T-helper 2 cell (primary cell): ENCODE measurements at places on chromosomes 7 and 10.

DNA sequence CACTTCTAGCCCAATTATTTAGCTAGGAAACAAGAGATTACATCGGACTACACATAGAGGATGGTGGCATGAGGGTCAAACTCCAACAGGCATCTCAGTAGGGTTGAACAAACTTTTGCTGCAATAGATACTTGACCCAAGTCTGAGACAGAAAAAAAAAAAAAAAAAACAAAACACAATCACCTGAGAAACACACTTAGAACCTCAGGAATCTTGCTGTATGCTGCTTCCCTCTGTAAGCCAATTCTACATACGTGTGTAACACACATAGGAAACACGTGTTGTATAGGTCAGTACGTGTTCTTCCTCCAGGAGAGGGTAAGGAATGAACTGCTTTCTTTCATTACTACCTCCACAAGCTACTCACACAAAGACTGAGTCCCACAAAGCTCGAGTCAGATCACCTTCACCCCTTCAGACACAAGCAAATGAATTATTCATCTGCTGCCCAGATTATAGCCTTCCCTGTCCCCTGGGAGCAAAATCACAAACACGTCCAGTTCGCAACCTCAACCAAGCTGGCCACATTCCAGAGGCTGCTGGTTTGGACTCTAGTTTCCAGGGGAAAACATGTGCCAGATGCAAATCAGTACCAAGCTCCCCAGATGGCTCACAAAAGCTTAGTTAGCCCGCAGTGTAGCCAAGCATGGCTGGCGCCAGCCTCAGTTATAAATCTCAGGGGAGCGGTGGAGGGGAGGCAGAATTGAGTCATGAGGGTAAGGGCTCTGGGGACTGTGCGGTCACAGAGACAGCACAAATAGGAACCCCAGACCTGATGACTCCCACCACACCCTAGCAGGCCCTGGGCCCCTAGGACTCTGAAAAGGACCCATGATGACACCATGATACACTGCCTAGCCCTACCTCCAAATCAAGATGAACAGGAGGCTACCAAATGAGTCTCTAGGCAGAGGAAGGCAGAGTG is 15.1 kb downstream of the PSAP start:
- DNase-seq, result no peak

GRCh38 chr10:71747551-71748523 is 25.5 kb downstream of the VSIR start:
- DNase-seq, result no peak

DNA sequence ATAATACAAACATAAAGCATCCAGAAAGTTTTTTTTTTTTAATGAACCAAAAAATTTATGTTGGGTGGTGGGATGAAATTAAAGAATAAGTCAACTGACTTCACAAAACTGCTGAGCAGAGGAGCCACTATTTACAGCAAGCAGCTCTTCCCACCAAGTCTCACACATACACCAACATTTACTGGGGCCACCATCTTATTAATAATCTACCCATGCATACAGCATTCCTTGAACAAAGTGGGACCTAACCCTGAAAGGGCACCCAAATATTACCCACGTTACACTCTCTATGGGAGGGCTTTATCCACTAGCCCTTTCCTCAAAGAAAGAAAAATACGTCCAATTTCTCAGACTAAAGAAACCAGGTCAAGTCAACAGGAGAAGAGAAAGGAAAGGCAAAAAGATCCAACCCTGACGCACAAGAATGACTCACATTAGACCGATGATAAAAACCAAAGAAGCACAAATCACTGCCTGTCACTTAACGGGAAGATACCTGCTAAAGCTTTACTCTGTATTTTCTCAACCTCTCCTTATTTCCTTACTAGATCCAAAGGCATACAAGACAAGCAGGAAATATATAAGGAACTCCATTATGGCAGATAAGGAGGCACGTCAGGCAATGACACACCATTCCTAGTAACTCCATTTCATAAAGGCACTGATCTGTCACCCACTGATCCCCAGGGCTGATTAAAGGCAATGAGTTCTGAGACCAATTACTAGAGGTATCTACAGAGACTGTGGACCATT is 141.8 kb upstream of the ASAH2 start:
- no peak for DNase-seq

DNA sequence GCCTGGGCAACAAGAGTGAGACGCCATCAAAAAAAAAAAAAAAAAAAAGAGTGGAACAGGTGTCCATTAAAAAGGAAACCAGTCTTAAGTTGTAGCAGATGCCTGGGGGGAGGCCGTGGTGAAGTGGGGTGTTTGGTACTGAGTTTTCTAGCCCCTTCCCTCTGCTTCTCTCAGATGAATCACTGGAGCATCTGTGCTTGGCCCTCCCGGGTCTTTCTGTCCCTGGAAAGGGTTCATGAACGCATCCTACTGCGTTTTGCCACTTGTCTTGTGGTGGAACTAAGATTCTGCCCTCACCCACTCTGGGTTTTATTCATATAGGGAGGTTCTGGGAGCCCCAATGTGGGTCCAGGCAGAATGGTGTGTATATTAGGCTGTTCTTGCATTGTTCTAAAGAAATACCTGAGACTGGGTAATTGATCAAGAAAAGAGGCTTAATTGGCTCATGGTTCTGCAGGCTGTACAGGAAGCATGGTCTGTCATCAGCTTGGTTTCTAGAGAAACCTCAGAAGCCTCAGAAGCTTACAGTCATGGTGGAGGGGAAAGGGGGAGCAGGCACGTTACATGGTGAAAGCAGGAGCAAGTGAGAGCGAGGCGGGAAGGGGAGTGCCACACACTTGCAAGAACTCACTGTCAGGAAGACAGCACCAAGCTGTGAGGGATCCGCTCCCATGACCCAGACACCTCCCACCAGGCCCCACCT is 63.5 kb downstream of the CAMK1D start:
- DNase-seq, result no peak

DNA sequence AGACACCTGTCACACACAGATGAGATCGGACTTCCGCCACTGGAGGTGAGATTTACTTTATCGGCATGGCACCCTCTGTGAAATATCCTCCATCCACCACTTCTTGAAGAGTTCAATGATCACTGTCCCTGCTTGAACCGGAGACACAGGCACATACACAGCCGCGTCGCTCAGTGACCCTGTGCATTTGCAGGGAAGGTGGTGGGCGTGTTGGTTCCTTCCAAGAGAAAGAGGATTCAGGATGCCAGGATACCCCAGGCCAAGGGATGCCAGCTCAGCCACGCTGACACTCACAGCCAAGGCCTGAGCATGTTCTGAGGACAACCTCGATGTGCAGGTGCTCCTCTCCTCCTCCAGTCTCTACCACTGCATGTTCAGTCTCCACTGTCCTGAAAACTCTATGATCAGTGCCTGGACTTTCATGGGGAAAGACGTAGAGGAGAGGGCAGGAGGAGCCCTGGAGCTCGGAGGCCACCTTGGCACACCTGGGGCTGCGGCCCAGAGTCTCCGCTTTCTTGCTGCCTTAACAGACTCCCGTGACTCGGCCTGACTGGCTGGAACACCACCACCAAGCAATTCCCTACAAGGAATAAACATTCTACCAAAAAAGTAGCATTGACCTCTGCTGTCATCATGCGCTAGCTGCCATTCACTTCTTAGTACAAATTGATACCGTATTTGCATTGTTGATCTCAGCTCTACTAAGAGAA is 115.2 kb downstream of the TCERG1L start:
- no peak for DNase-seq

GRCh38 chr7:73668103-73668885 is 663 bp downstream of the VPS37D start:
- no peak for DNase-seq

DNA sequence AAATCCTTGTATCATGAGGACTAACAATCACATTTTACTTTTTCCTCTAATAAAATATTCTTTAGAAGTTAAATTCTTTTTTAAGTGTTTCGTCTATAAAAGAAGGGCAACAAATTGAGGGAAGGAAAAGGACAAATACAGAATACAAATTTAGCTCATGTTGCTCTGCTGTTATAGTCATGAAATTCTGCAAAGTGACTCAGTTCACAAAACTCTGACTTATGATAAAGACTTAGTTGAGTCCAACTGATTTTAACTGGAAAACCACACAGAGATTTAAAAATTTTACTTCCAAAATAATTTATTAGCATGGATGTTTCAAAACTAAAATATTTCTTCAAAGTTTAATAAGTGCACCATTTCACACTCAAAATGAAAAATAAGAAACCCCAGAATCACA is 75.0 kb upstream of the GPR22 start:
- no peak for DNase-seq

- DNase-seq, result no peak
These were observed 731.2 kb upstream of the IGFBP3 start for GRCh38 chr7:46652317-46652716.

DNA sequence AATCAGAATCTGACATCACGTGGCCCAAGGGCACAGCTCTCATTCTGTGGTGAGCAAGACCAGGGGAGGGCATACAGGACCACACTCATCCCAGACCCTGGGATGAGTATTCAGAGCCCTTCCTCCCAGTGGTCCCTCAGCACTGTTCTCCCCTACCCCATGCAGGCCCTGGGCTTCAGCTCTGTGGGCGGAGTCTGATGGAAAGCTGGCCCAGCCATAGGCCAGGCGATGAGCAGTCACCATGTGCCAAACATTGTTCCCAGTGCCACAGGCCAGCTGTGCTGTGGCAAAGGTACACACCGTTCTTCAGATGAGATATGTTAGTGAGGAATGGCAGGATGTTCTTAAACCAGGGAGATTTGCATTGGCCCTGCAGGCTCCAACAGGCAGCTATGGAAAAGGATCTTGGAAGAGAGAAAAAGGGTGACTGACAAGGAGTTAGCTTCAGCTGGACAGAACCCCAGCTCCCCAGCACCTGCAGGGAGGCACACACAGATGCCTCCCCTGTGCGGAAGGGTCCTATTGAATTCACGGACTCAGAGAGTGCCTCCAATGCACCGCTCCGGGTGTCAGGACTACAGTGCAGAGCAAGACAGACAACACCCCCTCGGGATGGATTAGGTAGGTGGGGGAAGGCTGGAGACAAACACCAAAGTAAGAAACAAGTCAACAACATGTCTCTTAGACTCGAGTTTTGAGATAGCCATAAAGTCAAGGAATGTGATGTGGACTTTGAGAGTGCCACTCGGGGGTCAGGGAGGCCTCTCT is 596.0 kb upstream of the MGMT start:
- DNase-seq, result no peak

DNA sequence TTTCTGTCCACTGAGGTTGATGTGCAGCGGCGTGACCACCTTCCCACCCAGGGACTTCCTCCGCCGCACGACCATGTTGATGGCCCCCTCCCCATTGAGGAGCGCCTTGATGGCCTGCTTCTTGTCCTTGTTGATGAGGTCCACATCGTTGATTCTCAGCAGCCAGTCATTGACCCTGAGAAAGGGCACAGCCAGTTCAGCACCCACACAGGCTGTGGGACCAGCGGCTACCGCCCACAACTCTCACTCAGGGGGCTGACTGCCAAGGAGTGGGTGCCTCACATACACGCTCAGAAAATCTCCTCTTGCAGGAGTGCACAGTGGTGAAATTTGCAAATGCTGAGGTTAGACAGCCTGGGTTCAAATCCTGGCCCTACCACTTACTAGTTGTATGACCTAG is 97.2 kb downstream of the DLG5 start:
- DNase-seq, result no peak

- DNase-seq, result no peak
These were observed 235.9 kb upstream of the PRSS1 start for GRCh38 chr7:142513178-142513955.

DNA sequence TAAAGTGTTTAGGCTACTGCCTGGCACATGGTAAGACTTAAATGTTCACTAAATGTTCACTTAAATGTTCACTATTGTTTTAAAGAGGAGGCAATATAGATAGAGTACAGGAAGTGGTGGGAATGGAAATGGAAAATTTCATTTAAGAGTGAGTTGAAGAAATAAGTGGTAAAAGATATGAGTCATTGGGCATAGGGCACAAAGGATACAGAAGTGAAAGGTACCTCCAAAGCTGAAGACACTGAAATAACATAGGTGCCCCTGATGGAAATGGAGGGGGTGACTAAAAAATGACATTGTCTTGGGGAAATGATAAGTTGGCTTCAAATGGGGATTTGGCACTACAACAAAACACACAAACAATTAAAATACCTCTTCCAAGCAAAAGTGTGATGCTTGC is 5.2 kb upstream of the FRA10AC1 start:
- DNase-seq, result no peak
